Psoas muscle (tissue), 8 donors: ENCODE measurements at places on chromosomes 12 and 14. TPM values are rescaled to one million over a fixed set of nuclear protein-coding genes. Genes with fewer than 3 reads are reported as not detected.

- H3K4me3 ChIP-seq, result no peak overlapping the region
- no peaks in the 10 kb centered on the region for H3K4me1 ChIP-seq
- no peaks in the 10 kb centered on the region for H3K36me3 ChIP-seq
- no peak overlapping the region for H3K27ac ChIP-seq
Measured at GRCh38 chr12:96743606-96744005, 163.5 kb upstream of the NEDD1 start.

DNA sequence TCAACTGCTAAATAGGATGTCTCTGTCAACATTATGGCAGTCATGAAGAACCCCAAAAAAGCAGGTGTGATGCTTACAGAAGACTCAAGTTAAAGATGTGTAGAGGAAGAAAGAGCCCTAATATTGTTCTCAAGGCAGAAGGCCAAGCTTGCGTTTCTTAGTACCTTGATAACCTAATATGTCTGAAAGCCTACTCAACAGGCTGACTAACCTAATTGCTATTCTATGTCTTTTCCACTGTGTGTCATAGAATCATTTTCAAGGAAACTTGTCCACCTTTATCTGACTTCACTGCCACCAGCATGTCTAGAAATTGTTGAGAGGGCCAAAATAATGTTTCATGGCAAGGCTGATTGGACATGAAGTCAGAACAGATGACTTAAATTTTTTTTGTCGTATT lies 373.2 kb downstream of the BTG1 start:
- no peak overlapping the region for H3K27ac ChIP-seq
- no peak overlapping the region for H3K4me3 ChIP-seq
- H3K36me3 ChIP-seq, result no peaks in the 10 kb centered on the region
- H3K27me3 ChIP-seq, result no peaks in the 10 kb centered on the region
- H3K4me1 ChIP-seq, result no peaks in the 10 kb centered on the region

- no peak for DNase-seq
- H3K27ac ChIP-seq, result no peak overlapping the region
- no peaks in the 10 kb centered on the region for H3K36me3 ChIP-seq
- H3K27me3 ChIP-seq, result no peaks in the 10 kb centered on the region
Measured at GRCh38 chr12:15045451-15045850, 72.6 kb downstream of the PDE6H start.

DNA sequence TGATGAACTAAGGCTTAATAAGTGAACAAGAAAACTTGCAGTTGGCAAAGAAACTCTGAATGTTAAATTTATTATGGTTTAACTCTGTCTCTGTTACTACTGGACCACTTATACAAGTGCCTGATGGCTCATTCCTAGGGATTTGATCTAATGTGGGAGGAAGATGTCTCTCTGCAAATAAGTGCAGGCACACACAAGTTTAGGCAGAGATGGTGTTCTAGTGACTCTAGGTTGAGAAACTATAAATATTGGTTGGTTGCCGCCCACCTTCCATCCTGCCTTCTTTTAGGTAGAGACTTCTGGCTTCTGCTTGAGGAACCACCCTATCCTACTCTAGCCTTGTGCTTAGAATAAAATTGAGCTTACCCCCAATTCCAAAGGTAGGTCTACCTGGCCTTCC lies 256.2 kb downstream of the PAWR start:
- no peak for DNase-seq
- no peaks in the 10 kb centered on the region for H3K4me1 ChIP-seq
- no peaks in the 10 kb centered on the region for H3K36me3 ChIP-seq

DNA sequence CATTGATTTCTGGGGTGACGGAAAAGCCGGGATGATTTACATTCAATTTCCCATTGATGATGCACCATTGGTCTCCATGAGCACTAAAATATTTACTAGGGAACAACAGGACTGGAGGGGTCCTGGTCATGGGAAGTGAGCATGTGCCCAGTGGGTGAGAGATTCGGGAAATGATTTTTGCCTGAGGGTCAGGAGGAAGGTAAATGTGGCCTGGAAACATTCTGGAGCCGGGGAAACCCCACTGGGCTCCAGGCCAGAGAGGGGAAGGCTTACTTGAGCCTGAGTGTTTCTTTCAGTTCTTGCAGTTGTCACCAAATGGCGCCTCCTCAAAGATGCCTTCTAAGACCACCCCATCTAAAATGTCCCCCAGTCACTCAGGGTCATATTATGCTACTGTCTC lies 532.3 kb upstream of the TBX3 start:
- H3K27me3 ChIP-seq, result no peaks in the 10 kb centered on the region
- H3K4me1 ChIP-seq, result peaks cover 14% of the 10 kb centered on the region
- H3K4me3 ChIP-seq, result no peak overlapping the region
- H3K27ac ChIP-seq, result no peak overlapping the region
- no peak for DNase-seq

GRCh38 chr14:69281450-69282169 lies 21.7 kb downstream of the GALNT16 start:
- no peak for DNase-seq
- H3K4me3 ChIP-seq, result no peak overlapping the region
- H3K4me1 ChIP-seq, result no peaks in the 10 kb centered on the region
- H3K27me3 ChIP-seq, result no peaks in the 10 kb centered on the region
- no peaks in the 10 kb centered on the region for H3K36me3 ChIP-seq

GRCh38 chr12:71589478-71589881 lies 74.2 kb downstream of the ZFC3H1 start:
- no peak overlapping the region for H3K27ac ChIP-seq
- no peak overlapping the region for H3K4me3 ChIP-seq
- DNase-seq, result no peak
- H3K4me1 ChIP-seq, result no peaks in the 10 kb centered on the region
- no peaks in the 10 kb centered on the region for H3K36me3 ChIP-seq

DNA sequence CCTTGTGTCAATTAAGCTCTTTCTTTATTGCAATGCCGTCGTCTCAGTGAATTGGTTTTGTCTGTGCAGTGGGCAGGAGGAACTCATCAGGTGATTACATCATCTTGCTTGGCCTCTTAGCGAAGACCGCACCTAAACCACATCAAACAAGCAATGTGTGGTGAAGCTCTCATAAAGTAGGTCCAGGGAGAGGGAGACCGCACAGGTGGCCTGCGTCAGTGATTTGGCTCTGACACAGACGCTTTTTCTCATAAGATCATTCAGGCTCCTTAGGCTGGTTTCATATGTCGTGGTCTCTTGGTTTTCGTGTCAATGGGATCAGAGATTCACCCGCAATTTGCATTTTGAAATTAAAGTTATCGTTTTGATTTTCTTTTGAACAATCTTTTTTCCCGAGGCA lies 6.7 kb upstream of the TESC start:
- no peak for DNase-seq
- H3K27ac ChIP-seq, result no peak overlapping the region
- H3K27me3 ChIP-seq, result peaks cover 2% of the 10 kb centered on the region
- H3K4me3 ChIP-seq, result no peak overlapping the region
- no peaks in the 10 kb centered on the region for H3K36me3 ChIP-seq

DNA sequence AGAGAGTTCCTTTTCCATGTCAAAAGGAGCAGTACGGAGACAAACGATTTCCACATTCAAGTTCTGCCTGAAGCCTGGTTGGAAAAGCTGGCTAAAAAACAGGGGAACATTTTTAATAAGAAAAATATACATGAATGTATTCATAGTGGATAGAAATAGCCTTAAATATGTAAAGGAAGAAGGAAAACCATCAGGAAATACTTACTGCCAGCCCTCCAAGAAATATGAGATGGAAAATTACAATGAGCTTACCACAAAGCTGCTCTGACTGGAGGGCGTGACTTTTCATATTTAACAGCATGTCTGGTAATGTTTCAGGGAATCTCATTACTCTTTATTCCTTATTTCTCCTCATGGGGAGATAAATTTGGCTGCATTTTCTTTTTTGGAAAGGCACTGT lies 75.9 kb upstream of the ZDHHC17 start:
- no peaks in the 10 kb centered on the region for H3K27me3 ChIP-seq
- no peak for DNase-seq

DNA sequence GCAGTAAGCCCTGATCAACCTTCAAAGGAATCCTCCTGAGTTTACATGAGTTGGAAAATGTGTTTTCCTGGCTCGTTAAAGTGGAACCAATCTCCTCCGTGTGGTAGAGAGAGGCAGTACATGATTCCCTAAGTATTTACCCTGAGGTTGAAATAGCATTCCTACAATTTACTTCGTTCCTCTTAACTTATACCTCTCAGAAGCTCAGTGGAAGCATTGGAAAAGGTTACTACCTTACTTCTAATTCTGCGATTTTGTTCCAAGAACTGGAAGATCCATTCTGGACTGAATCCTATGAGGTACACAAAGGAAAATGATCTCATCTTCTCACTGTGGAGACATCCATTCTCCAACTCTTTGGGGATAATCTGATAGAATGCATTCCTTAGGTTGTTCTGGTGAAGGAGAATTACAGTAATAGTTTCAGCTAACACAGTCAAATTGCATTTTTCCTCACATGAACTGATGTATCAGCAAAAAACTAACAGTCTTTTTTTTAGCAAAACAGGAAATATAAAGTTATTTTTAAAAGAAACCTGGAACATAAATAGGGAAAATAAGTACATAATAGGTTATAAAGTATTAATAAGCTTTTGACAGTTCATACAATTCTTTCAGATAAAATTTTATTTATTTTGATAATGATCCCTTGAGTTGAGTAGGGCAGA lies 475.6 kb downstream of the PDZRN4 start:
- no peaks in the 10 kb centered on the region for H3K4me1 ChIP-seq
- no peaks in the 10 kb centered on the region for H3K27me3 ChIP-seq
- DNase-seq, result no peak
- no peak overlapping the region for H3K4me3 ChIP-seq

Gene FGD6
- 5.9 TPM for total RNA-seq

Gene ERP27
- not detected for total RNA-seq

Gene ENDOU
- not detected for total RNA-seq

Gene NFE2
- total RNA-seq, result 0.30 TPM
